SK-N-SH treated with all-trans-retinoic acid at 6 μM for 48 hours (cell line): ENCODE measurements at places on chromosomes 16 and 17.

DNA sequence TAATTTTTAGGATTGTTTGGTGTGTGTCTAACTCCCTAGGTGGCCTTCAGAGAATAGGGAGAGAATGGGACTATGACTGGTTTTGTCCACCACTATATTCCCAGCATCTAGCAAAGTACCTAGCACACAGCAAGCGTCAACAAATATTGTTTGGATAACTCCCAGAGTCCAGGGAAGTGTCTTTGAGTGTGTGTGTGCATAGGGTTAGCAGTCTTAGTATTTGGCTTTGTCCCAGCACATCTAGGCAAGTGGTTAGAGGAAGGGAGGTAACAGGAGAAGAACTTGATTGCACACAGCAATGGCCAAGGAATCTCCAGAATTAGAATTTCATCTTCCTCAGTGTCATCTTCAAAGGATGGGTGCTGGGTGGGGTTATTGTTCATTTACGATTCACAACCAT lies 385.4 kb upstream of the CDH5 start:
- ATAC-seq = no peak

DNA sequence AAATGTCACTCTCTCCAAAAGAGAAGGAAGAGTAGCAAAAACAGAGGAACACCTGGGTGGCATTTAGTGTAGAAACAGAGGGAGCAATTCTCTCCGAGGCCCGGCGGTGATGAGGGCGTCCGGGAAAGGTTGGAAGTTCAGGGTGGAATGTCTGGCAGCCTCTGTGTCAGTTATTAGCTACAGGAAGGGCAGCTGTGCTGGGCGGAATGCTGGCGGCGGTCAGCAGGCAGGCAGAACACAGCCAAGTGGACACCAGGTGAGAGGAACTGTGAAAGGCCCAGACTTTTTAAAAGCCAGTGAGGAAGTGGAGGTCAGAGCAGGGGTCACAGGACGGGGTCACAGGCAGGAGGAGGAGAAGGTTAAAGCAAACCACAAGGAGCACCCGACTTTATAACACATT lies 238.1 kb downstream of the NTN1 start:
- no peak for ATAC-seq

GRCh38 chr16:70730944-70731343 lies 45.1 kb upstream of the MTSS2 start:
- ATAC-seq = no peak

GRCh38 chr17:79496422-79497005 lies 114.3 kb downstream of the RBFOX3 start:
- no peak for ATAC-seq

- ATAC-seq = no peak
Observed at GRCh38 chr16:75065521-75066149, 50.9 kb downstream of the LDHD start.

DNA sequence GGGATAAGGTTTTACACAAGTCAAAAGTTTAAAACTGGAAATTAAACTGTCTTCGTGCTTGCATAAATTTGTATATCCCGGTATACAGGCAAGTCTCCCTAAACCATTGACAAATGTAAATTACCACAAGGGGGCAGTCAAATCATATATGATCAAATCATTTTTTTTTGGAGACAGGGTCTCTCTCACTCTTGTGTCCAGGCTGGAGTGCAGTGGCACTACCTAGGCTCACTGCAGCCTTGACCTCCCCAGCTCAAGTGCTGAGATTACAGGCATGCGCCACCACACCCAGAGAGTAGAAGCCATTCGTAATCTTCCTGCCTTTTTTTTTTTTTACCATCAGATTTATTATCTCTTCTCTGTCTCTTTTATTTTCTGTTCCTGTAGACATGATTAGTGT lies 18.5 kb downstream of the TOP2A start:
- peak; percentile 87 for ATAC-seq

DNA sequence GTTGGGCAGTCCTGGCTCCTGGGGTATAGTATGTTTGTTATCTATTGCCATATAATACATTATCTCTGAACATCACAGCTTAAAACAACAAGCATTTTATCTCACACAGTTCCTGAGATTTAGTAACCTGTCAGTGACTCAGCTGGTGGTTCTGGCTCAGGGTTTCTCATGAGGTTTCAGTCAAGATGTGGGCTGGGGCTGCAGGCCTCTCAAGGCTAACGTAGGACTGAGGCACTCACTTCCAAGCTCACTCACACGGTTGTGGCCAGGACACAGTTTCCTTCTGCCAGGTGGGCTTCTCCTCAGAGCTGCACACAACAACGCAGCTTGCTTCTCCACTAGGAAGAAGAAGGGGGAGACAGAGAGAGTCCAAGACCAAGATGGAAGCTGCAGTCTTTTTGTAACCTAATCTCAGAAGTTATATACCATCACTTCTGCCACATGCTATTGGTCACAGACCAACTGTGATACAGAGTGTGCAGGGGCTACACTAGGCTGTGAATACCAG lies 10.3 kb upstream of the MED13 start:
- ATAC-seq = no peak

DNA sequence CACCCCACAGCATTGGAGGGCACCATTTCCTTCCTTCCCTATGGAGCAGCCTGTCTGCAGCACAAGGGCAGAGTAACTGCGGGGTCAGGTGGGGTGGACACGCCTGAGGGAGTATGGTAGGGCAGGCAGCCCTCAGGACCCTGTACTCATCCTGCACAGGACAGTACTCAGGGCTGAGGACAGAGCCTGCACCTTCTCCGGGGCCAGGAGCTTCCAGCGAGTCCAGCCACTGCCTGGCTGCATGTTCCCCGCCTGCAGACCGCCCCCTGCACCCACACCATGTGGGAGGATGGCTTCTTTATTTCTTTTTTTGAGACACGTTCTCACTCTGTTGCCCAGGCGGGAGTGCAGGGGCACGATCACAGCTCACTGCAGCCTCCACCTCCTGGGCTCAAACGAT lies 47.6 kb upstream of the CDC42EP4 start:
- ATAC-seq = no peak
